ENCODE measurements at places on chromosomes 12 and 14.
A peak's percentile ranks its signal among the peaks of the same experiment; 100 is the strongest.

- no peak for DNase-seq
These were observed 34.8 kb upstream of the FRMD6 start for GRCh38 chr14:51616724-51617409.

- DNase-seq: no peak
These were observed 19.1 kb upstream of the DHRS7 start for GRCh38 chr14:60184146-60184904.

- DNase-seq: peak; percentile 19
These were observed 117.6 kb downstream of the SCARB1 start for GRCh38 chr12:124745891-124746570.

- peak; percentile 38 for DNase-seq
These were observed 170.6 kb downstream of the OTOGL start for GRCh38 chr12:80269803-80270552.

- no peak for DNase-seq
These were observed 18.9 kb downstream of the BICD1 start for GRCh38 chr12:32125455-32126084.

- no peak for DNase-seq
These were observed 8.8 kb downstream of the ART4 start for GRCh38 chr12:14834509-14834908.

DNA sequence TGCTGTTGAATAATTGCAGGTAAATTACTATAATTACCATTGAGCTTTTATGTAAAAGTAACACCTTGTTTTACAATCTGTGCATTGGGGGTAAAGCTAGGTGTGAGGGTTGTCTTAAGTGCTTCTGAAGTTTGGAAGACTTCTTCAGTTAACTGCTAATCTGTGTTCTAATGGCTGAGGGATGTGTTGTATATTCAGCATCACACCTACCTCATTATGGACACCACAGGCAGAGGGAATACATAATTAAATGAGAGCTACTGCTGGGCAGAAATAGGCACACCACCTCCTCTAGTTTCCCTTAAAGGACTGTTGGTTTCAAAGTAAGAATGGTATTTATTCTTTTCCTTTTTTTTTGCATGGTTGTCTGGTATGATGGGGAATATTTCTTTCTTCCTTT lies 502.3 kb upstream of the RGS6 start:
- DNase-seq: no peak

- DNase-seq: no peak
These were observed 138.5 kb upstream of the SRRM4 start for GRCh38 chr12:118842866-118843265.

DNA sequence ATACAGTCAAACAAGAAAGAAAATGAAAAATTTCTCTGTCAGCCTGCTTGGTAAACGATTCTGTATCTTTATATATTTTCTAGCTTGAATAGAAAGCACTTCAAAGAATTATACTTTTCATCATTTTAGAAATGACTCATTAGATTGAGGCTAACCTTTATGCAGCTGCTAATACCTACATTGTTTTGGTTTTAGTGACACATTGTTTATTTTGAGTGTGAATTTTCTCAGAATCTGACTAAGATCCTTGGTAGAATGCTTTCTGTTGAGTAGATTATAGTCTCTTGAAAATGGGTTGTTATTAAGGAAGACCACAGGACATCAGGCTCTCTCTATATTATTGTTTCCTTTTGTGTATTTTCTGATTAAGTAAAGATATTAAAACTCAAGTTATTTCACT lies at the start of gene PMCH:
PMCH (minus strand) TSS at position 45 of the 400 bp plus-strand sequence. CDS start 63 bp downstream, outside the sequence.
- DNase-seq: no peak

GRCh38 chr12:28759333-28759732 lies 389.7 kb upstream of the FAR2 start:
- DNase-seq: no peak

- no peak for DNase-seq
These were observed 56.5 kb downstream of the DAD1 start for GRCh38 chr14:22532345-22533056.

DNA sequence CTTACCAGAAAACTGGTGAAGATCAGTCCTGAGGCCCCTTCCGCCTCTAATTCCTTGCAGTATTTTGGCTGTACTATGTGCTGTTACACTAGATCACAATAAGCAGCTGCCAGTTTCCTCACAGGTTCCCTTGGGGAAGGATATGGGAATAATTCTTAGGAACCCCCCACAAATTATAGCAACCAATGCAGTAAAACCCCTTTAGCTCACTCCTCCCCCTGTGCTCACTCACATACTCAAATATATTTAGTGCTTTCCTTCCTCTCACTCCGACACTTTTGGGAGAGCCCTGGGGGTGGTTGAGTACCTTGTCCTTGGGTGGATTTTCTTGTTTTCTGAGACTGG lies 162.7 kb downstream of the ETV6 start:
- DNase-seq: no peak

- no peak for DNase-seq
These were observed 56.9 kb upstream of the FAM222A start for GRCh38 chr12:109656743-109657142.

DNA sequence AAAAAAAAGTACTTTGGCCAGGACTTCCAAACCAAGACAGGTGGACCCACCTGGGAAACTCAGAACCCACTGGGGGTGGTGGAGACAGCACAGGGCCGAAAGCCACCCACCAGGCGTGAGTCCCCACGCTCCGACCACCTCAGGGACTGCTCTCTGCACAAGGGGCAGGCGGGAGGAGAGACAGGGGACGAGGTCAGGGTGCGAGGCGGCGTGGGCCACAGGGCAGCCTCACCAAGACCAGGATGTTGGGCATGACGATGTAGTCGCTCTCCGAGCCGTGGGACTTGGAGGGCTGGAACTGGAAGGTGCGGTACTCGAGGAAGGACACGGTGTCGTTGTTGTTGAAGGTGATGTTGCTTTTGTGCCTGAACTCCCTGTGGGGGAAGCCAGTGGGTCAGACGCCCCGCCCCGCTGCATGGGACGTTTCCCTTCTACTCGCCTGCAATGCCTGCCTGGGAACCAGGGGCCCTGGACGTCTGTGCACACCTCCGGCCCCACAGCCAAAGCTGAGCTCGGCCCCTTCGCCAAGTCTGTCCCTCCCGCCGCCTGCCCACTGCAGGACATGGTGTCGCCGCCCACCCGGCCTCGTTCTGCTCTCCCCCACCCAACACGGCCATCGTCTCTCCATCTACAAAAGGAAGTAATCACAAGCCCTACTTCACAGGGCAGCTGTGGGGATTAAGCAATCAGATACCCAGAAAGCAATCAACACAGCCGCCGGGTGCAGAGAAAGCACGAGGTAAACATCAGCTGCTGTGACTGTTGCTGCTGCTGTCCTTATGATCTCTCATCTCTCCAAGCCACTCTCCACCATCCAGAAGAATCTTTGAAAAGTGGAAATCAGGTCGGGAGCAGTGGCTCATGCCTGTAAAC lies 48.7 kb downstream of the SCARB1 start:
- DNase-seq: peak; percentile 27

DNA sequence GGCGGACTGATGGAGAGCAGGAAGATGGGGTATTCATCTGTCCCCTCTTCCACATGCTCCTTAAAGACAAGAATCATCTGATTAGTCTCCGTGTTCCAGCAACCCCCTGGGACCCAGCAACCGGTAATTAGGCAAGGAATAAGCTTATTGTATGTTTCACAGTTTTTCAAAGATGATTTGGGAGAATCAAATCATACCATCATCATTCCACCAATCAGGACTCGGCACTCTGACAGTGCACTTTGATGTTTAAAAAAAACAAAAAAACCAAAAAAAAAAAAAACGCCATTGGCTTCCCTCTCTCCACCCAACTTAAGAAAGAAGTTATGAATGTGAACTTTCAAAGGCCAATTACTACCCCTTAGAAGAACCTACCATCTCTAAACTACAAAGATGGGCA lies 1.3 kb upstream of the DYNC1H1 start:
- DNase-seq: no peak

- no peak for DNase-seq
These were observed 567 bp downstream of the FUT8 start for GRCh38 chr14:65412856-65413738.

DNA sequence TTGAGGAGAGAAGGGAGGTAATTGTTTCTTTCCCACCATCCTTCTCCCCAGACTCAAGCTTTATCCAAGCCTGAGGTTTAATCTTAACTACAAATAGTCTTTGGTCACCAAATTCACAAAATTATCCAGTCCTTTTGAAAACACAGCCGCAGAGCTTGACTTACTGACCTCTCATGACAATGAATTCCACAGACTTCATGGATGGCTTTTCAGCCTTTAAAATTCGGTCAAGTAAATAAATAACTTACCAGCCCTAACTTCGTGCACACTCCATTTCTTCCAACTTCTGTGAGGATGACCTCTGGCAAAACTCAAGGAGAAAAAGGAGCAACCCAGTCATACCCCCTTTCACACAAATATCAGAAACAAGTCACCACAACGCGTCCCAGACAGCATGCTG lies 137.0 kb upstream of the CDKN3 start:
- no peak for DNase-seq

- peak; percentile 21 for DNase-seq
These were observed 315.7 kb downstream of the NAV3 start for GRCh38 chr12:78146365-78146772.

DNA sequence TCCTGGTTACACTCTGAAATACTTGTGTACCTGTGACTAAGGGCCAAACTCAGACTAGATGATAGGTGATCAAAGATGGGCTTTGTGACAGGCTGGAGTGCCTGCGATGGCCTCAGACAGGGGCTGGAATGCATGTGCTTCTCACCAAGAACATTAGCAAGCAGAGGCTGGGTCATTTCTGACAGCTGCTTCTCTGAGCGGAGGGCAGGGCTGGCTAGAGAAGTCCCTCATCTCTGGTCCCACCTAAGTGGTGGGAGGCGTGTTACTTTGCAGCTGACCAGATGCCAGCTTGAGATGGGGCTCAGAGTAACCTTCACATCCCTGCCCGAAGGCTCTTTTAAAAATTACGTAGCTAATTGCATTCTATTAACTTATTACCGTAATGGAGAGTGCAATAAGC lies 106.8 kb upstream of the RTL1 start:
- DNase-seq: no peak

GRCh38 chr14:45057881-45058364 lies 26.0 kb upstream of the PRPF39 start:
- no peak for DNase-seq

GRCh38 chr12:108560321-108560721 lies 652 bp downstream of the SART3 start:
- no peak for DNase-seq

- no peak for DNase-seq
These were observed 85.9 kb upstream of the FOXN3 start for GRCh38 chr14:89502966-89503365.

DNA sequence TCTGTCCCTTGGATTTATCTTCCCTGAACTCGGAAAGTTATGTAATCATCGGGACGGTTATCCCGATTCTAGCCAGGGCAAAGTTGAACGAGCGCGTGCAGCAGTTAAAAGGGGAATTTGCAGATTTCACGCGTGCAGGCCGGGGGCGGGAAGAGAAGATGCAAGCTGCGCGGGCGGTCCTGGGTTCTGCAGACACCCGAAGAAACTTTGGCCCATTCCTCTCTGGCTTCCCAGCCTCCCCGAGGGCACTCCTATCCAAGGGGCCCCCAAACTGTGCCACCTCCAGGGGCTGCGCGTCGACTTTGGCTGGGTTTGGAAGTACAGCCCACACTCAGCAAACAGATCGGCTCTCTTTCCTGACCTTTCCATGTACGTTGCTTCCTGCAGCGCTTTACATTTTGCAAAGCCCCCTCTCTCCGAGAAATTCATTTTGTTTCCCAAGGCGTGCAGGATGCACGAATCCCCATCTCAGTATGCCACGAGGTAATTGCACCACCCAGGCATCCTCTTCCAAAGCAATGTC lies 941 bp upstream of the PPP1CC start:
- no peak for DNase-seq

GRCh38 chr12:102371165-102371564 lies 109.2 kb downstream of the IGF1 start:
- DNase-seq: no peak

DNA sequence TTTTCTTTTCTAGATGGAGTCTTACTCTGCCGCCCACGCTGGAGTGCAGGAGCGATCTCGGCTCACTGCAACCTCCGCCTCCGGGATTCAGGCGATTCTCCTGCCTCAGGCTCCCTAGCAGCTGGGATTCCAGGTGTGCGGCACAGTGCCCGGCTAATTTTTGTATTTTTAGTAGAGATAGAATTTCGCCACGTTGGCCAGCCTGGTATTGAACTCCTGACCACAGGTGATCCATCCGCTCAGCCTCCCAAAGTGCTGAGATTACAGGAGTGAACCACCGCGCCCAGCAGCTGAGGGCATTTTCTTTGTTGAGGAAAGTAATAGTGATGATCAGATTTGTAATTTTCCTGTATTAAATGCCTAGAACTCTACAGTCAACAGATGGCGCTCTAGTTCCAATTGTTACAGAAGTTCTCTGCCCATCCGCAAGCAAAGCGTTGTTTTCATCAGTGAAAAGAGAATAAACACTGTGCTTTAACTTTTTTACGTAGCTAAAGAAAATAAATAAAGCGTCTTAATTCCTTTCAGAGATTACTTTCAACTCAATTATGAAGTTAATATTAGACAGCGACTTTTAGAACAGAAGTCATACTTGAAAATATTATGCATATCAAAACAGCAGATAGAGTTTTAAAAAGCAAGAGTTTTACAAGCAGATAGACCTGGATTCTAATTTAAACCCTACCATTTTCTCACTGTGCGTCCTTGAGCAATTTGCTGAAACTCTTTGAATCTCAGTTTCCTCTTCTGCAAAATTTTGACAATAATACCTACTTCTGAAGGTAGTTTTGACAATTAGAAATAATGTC lies 335.1 kb downstream of the DUSP6 start:
- DNase-seq: peak; percentile 74

- no peak for DNase-seq
These were observed 28.2 kb downstream of the GALNT16 start for GRCh38 chr14:69288011-69288771.

GRCh38 chr12:108514468-108514972 lies 557 bp upstream of the FICD start:
- DNase-seq: no peak

GRCh38 chr12:130465046-130465445 lies 127.4 kb downstream of the PIWIL1 start:
- DNase-seq: no peak

GRCh38 chr12:112705037-112705632 lies 86.4 kb upstream of the RPH3A start:
- DNase-seq: no peak

- DNase-seq: no peak
These were observed 91.9 kb downstream of the AACS start for GRCh38 chr12:125157177-125157576.

DNA sequence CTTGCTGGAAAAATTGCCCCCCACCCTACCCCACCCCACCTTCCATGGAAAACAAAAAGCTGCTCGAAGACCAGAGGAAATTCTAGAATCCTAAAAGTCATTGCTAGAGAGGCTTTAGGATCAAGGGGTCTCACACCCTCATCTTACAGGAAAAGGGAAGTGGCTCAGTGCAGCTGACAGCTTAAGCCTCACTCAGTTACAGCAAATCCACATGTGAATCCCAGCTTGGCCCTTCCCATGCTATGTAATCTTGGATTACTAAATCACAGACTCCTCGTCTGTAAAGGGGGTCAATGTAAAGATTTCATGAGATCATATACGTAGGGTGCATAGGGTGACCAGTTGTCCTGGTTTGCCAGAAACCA lies 25.9 kb downstream of the CMKLR1 start:
- DNase-seq: no peak
